ENCODE measurements at places on chromosomes 1 and 21.
A peak's percentile ranks its signal among the peaks of the same experiment; 100 is the strongest.

GRCh38 chr1:207670997-207671396 is 26.1 kb downstream of the CR1L start:
- no peak for DNase-seq

DNA sequence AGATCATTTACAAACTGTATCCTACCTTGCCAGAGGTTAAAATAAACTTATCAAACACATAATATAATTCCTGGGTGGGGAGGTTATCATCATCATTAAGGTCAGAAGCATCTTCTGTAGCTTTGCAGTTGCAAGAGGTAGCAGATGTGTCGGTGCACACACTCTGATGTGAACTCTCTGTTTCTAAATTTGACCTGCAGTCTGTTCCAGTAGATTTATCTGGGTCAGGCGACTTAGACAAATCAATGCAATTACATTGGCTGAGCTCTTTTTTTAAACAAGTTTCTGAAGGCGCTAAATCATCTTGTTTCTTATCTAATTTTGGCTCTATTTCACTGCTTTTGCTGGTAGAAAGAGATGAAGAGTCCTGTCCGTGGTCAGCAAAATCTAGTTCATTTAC is 70.4 kb downstream of the PRPF38A start:
- no peak for DNase-seq

DNA sequence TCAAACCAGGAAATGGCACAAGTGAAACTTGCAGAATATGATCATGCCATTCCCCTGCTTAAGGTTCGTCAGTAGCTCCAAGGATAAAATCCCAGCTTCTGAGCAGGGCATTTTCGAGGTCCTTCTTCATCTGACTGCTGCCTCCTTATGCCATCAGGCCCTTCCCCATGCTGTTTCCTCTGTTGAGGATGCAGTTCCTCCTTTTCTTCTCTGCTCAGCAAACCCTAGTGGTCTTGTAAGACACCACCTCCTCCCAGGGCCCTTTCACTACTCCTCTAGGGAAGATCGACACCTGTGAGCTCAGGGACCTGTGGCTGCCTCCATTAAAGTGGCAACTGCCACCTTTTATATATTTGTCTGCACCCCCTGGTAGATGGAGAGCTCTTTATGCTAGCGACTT is 62.1 kb upstream of the JUN start:
- DNase-seq: no peak

GRCh38 chr21:33441489-33442477 is 38.0 kb downstream of the TMEM50B start:
- DNase-seq: no peak

DNA sequence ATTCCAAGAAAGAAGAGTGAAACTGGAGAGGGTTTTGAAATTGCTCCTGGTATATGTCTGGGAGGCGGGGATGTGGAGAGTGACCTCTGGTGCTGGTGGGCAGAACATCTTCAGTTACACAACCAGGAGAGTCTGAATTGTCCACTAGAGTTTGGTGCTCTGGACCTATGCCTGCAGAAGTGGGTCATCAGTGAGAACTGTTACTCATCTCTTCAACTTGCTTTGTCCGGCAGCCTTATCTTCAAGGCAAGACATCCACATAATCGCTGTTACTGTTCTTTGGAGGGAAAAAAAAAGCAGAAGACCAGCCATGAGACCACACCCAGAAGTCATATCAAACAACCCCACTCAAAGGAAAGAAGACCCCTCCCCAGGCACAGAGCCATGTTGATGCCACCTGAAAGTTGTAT is 14.9 kb downstream of the SH2D1B start:
- no peak for DNase-seq

DNA sequence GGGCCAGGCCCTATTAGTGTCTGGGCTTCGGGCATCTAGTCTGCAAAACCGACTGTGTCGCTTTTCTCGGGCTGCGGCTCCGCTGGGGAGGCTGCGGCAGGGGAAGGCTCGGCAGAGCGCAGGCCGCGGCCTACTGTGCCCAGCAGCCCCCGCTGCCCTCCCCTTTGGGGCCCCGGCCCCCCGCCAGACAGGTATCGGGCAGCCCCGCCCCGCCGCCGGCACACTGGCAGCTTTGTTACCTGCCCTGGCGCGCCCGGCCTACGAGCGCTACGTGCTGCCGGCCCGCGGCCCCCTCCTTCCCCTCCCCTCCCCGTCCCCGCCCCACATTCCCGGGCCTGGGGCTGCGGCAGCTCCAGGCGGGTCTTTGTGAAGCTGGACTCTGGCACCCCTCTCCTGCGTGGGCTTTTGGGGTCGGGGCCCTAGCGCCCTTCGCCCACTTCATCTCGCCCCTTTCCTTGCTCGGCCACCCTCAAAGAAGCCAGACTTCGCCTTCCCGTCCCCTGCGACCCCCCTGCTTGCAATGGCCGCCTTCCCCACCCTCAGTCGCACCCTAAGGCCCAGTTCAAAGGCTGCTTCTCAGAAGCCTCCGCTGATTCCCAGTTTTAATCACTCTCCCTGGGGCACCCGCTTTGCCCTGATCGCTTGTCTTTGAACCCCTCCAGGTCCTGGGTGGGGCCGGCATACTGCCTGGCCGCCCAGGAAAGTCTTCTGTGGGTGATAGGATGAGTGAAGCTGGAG is 48.9 kb upstream of the SLC2A1 start:
- DNase-seq: no peak

- no peak for DNase-seq
Measured at GRCh38 chr1:7476861-7477547, 294.1 kb upstream of the VAMP3 start.

DNA sequence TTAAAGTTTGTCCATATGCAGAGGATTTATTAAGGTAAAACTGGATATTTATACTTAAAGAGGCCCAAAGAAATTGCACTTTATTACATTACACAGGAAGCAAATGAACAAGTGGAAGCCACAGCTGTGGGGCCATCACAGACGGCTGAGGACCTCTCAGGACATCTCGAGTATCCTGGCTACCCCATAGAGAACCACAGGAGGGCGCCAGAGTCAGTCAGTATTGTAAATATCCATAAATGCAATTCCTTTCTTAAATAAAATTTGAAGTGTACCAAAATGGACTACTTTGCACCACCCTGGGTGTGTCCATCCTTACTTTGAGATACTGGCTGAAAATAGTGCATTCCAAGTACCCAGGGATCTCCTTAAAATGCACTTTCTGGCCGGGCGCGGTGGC is 257.2 kb downstream of the MRPL39 start:
- DNase-seq: peak; percentile 74

DNA sequence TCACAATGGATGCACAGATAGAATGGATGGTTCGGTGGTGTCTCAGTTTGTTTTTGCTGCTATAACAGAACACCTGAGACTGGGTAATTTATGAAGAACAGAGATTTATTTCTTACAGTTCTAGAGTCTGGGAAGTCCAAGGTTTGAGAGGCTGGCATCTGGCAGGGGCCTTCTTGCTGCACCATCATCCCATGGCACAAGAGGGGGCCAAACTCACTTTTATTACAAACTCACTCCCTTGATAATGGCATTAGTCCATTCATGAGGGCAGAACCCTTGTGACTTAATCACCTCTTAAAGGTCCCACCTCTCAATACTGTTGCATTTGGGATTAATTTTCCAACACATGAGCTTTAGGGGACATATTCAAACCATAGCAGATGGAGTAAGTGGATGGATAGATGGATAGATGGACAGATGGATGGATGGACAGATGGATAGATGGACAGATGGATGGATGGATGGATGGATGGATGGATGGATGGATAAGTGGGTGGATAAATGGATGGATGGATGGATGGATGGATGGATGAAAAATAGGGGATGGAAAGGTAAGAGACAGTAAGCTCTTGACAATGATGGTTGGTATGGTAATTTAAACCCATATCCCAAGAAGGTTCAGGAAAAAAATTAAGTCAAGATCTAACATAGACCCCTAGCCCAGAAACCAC is 16.5 kb downstream of the CAMK2N1 start:
- no peak for DNase-seq

DNA sequence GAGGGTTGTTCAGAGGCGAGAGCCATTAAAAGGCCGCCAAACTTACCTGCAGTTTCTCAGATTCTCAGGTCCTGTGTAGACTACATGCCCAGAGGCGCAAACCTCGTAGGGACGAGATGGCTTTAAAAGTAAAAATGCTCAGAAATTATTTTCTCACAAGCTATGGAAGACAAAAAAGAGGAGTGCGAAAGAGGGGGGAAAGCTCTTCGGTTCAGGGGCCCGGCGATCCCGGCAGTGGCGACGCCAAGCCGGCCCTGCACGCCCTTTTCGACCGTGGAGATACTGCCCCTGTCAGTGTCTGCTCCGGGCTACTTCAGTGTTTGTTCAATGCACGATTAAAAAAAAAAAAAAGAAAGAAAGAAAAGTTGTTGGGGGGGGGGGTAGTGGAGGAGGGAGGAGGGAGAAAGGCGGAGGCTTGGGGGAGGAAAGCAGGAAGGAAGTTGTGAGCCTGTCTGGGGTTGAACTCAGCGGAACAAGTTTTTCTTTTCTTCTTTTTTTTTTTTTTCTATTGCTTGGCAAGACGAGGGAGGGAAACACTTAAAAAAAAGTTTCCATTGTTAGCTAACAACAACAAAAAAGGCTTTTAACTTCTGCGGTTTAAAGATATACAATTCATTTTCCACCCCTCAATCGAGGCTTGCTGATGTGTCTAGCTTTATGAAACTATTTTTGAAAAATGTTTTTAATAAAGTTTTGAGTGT is at the start of gene ITPKB:
ITPKB (minus strand) TSS at position 288 of the 701 bp plus-strand sequence. CDS start 1,824 bp downstream, outside the sequence.
- peak; percentile 63 for DNase-seq

DNA sequence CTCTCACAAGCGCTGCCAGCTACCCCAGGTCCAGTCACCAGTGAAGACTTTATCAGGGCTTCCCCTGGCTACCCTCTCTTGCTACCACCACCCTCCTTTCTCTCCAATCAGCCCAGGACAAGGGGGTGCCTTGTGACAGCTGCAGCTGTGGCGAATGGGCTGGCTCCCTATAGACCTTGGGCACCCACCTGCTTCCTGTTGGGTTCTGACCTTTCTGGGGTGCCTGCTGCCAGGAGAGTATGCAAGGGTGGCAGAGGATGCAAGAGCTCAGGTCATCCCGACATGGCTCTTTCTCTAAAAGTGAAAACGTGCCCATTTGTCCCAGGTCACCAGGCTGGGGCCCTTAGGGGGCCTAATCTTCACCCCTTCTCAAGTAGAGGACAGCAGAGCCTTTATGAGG is 6.6 kb downstream of the KLHDC8A start:
- no peak for DNase-seq
